ENCODE measurements at places on chromosomes 5 and 9.

DNA sequence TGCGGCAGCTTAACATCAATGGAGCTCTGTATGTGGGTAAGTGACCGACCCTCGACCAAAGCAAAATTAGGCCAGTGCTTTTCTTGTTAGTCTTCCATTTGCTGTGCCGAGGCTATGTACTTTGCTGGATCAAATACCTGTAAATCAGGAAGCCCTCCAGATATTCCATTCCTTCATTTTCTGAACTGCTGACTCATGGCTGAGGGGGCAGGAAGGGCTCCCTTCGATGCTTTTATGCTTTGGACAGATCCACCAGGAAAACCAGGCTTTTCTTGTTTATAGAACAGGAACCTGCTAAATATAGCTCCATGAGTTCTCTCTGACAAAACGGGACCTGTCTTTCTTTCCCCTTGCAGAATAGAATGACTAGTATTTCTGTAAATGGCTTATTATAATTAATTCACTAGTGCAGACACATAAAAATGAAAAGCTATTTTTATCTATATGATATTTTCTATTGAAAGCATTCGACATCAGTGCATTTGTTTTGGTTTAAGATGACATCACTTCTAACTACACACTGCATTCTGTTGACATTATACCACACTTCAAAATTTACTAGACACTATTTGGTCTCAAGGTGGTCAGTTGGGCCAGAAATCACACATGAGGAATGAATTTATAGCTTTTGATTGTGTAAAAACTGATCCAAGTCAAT is 93.3 kb downstream of the LIFR start:
- DNase-seq = no peak

- no peak for DNase-seq
Measured at GRCh38 chr9:134179918-134180785, 15.8 kb upstream of the RNU6ATAC start.

GRCh38 chr9:2355697-2355983 is 265.9 kb upstream of the VLDLR start:
- DNase-seq = no peak

- no peak for DNase-seq
Measured at GRCh38 chr5:67858471-67859031, 357.0 kb upstream of the PIK3R1 start.

- no peak for DNase-seq
Measured at GRCh38 chr5:168137265-168137664, 154.2 kb upstream of the WWC1 start.

DNA sequence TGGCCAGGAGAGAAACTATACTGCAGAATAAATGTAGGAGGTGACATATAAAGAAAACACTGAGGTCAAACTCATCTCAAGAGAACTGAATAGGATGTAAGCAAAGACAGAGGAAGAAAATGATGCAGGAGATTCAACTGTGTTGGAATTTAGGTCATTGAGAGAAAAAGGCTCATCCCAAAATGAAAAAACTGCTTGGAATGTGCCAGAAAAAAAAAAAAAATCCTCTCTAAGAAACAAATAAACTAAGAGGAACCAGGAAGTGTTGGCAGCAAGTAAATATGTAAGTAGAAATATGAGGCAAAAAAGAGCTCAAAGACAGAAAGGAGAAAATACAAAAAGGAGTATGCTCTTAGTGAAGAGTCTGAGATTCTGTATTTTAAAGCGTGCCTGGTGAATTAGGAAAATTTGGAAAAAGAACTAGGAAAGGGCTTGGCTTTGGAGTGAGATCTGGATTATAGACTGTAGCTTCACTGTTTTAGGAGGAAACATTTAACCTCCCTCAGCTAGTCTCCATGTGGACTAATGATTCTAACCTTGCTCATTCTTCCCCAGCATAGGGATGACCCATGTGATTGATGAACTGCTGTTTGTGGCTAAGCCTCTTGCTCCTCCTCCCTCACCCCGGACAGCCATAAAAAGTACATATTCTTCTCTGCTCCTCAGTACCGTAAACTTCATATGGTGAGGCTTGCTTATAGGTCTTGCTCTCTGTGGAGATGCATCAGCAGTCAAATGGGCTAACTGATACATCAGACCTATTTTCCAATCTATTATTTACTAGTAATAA is 185.6 kb upstream of the POU5F2 start:
- DNase-seq = no peak

All from NCI-H1436 treated with DMSO at 0.1 percent for 48 hours (cell line).